EH (cell line): ENCODE measurements at places on chromosomes 5 and 9.

GRCh38 chr5:51188001-51188591, 195.2 kb upstream of the ISL1 start:
- no peak for DNase-seq

DNA sequence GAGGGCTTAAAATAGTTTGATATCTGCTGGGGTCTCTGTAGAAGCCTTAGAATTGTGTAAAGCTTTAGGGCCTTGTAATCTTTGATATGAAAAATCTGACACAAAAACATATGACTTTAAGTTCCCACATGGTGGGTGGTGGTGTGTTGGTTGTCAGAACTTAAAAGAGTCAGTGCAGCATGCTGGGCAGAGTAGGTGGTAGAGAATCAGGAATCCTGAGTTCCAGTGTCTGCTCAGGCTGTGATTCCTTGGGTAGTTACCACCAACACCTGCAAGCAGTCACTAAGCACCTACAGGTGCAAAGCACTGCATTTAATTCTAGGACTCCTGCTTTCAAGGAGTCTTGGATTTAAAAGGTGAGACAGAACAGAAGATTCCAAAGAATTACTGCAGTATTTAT, 144.6 kb downstream of the ACER2 start:
- no peak for DNase-seq

GRCh38 chr9:122572456-122572855, 10.7 kb downstream of the OR1L8 start:
- peak; percentile 15 for DNase-seq

GRCh38 chr9:130072515-130073235, 19.0 kb downstream of the GPR107 start:
- DNase-seq = peak; percentile 51

DNA sequence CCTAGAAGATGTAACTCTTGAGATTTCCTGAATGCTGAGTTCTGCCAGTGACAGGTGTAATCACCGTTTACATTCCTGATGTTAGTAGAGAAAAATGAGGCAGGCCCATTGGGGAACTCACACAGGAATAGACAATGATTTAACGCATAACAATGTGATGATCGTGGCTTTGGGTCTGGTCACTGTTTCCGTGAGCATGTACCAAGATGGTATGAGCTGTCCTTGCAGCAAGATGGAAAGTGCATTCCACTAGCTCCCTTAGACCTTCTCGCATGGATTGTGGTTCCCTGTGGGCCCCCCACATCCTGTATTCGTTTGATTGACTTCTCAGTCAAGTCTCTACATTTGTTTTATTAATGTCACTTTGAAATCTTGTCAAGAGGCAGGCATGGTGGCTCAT, 124.0 kb upstream of the DAP start:
- DNase-seq = peak; percentile 67

- DNase-seq = no peak
Observed at GRCh38 chr9:109923806-109924205, 143.8 kb downstream of the PALM2AKAP2 start.

DNA sequence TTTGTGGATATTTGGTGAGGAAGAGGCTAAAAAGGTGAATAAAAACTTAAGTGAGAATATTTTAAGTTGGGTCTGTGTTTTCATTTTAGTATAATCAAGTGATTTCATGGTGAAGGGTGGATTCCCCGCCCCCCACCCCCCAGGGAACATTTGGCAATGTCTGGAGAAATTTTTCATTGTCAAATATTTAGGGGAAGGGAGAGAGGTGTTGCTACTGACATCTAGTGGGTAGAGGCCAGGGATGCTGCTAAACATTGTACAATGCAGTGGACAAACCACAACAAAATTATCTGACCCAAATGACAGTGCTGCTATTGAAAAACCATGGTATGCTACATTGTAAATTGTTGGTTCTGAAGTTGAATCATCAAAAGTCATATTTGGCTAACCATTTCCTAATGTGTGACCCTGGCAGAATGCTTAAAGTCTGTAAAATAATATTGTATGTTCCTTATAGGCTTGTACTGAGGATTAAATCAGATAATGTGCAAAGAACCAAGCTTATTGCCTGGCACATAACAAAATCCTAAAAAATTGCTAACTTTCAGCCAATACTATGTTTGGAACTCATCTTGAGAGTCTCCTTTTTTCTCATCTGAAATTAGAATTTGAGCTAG, 5.6 kb downstream of the C5orf24 start:
- peak; percentile 74 for DNase-seq

- no peak for DNase-seq
Observed at GRCh38 chr5:81898403-81898802, 73.4 kb upstream of the ATG10 start.

DNA sequence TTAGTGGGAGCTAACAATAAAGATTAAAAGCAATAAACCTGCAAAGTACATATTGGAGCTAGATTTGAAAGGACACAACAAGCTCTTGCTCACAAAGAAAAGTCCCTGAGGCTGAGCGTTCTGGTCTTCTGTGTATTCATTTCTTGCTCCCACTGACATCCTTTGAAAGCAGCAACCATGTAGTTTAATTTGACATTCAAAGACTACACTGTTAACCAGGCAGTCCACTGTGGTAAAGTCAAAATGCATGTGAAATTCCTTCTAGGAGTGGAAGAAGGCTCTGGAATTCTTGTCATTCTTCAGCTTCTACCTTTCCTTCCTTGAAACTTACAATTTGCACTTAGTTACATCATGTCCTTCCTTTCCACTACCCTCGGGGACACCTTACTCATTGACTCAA, 480.7 kb downstream of the CSNK1G3 start:
- no peak for DNase-seq

GRCh38 chr5:53642061-53642460, 81.6 kb downstream of the NDUFS4 start:
- peak; percentile 57 for DNase-seq

DNA sequence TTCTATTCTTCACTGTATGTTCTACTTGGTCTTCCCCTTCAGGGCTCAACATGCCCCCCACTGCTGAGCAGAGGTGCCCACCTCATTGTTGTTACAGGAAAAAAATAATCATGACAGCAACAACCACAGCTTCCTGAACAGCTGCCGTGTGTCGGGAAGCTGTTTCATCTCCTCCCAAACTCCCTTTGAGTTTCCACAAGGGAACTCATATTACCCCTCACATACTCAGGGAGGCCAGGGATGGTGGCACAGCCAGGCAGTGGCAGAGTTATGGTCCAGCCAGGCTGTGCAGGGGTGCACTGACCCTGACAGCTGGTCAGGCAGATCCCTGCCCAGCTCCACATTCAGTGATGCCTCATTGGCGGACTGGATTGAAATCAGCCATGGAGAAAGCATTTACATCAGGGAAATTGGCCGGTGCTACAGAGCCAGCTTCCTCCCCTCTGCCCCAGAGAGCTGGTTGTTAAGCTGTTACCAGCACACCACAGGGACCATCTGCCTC, 37.3 kb downstream of the SARDH start:
- DNase-seq = no peak

- DNase-seq = peak; percentile 51
Observed at GRCh38 chr5:167802755-167803431, 488.6 kb upstream of the WWC1 start.

DNA sequence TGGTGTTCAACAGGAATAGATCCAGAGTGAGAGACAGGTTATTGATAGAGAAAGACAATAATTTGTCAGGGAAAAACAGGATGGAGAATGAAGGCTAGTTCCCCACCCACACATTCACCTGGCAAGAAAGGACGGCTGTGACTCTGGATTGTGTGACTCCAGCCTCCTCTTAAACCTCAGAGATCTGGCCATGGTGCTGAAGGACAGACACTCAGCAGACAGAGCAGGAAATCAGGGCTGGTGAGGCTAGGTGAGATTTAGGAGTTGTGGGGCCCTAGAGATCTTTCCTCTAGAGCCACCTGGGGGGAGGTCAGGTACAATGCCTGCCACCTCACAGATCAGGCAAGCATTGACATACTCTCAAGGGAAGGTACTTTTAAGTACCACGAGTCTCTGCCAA, 15.2 kb downstream of the OR1B1 start:
- DNase-seq = peak; percentile 20

- no peak for DNase-seq
Observed at GRCh38 chr9:96204853-96205252, 97.1 kb downstream of the HSD17B3 start.

DNA sequence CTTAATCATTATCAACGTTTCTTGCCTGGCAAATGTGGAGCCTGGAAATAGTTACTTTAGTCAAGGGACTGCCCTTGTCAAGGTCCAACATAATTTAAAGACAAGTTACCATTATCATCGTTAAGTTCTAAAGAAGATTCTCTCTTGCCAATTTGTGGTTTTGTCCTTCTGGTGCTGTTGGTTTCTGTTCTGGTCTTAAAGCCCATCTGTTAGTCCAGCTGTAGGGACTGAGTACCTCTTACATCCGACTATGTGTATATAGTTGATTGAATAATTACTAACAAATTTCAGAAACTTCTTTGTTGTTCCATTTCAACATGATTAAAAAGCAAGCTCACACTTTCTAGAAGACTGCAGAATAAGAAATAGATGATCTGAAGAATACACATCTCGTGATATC, 1854.9 kb downstream of the MAT2B start:
- DNase-seq = no peak

DNA sequence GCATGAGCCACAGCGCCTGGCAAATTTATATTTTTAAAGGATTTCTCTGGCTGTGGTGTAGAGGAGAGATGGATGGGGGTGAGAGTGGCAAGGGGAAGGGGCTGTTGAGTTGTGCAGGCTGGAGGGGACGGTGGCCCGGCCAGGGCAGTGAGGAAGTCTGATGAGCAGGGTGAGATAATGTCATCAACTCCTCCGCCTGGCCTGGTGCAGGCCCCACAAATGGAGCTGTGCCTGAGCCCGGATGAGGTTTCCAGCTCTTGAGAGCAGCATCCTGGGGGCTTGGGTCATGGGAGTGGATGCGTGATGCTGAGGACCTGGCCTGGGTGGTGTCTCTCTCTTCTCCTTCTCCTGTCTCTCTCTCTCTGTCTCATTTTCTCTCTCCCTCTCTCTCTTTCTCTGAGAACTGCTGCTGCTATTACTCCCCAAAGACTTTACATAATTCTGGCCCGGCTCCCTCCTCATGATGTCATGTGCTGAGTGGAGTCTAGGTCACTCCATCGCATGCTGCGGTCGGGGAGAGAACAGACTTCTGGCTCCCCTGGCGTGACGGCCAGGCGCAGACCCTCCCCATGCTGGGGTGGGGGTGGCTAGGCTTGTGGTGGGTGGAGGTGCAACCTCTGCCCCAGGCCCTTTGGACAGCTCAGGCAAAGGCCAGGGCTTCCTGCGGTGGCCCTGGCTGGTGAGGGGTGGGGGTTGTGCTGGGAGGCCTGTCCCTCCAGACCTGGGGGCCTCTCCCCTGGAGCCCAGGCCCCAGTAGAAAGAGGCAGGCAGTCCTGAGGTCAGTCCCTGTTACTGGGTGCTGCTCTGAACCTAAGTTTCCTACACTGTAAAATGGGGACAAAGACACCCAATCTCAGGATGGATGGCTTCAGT, 26.4 kb downstream of the FGF18 start:
- DNase-seq = peak; percentile 3

GRCh38 chr5:119420169-119420568, 32.1 kb upstream of the HSD17B4 start:
- no peak for DNase-seq

DNA sequence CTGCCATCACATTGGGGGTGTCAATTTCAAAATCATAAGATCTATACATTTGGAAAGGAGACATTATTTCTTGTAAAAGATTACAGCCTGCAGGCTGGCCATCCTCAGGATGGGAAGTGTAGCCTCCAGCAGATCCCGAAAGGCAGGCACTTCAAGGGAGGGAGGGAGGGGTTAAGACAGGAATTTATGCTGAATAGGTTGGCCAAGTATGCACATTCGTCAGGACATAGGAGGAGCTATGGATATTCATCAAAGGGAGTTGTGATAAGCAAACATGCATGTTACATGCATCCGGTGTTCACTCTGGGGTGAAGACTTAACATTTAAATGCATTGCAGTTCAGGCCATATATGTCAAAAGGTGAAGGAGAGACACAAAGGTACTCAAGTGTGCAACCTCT, 119.4 kb downstream of the CEP120 start:
- no peak for DNase-seq

DNA sequence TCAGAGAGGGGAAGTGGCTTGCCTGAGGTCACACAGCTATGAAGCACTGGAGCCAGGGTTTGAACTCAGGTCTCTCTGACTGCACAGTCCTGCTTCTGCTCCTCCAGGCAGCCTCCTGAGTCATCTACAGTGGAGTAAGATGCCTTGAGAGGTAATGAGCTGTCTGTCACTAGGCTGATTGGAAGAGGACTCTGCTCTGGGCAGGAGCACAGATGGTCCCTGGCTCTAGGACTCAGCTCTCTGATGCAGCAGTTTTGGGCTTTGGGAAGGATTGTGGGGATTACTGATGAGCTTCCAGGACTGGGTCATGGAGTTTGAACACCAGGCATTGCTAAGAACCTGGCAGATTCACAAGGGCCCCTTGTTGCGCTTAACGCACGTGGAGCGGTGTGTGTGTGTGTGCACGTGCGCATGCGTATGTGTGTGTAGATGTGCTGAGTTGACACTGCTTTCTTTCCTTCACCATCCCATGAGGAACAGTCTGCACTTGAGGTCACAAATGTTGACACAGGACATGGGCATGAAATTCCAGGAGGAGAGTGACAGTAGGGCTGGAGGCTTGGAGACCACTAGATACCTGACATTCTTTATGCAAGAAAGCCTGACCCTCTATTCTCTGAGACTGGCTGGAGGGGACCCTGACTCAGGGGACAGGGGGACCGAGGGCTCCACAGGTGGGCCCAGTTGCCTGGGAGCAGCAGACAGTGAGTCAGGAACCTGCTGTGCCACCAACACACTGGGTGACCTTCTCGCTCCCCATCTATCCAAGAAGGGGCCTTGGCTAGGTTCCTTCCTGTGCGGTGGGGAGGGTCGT, 170.5 kb downstream of the RGS3 start:
- no peak for DNase-seq

DNA sequence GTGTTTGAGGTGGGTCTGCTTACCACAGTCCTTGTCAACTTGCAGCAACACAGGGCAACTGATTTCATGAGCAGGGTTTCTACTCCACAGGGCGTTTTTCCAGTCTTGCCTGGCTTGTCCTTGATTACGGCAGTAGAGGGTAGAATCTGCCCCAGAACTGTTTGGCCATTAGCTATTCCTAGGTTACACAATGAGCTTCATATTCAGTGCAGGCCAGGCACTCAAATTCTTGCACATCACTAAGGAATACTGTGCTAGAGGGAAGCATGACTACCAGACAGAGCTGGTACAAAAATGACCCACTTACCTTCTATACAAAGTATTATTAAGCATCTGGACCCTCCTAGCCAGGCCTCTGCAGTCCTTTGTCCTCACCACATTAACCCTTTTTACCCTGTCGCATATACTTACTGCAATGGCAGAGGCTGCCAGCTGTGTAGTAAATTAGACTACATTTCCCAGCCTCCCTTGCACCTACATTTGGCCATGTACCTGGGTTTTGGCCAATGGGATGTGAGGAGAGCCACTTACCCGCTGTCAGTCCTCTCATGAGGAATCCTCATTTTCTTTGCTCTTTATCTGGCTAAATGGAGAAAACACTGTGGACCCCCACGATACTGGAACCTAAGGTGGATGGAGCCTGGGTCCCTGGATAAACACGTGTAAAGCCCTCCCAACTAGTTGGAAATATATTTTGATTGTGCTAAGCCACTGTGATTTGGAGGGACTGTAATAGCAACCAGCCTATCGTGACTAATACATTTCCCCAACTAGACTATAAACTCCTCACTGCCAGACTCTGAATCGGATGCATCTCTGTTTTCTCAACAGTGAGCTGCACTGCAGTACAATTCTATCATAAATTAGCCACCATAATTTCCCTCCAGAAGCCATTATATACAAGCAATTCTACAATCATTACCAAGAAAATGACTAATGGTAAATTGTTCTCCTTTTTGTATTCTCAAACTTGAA, 218.7 kb downstream of the GLIS3 start:
- peak; percentile 40 for DNase-seq

GRCh38 chr5:150609843-150610584, 30.4 kb upstream of the SYNPO start:
- no peak for DNase-seq
